Activated T-helper 1 cell treated with anti-CD3 and anti-CD28 coated beads, Interleukin-12 subunit alpha, Interleukin-12 subunit beta, Interleukin-2, Interleukin-4 antibody, amounts not matched to agents 30 ng/mL and 10 ng/mL and 1 ng/mL, durations not matched to agents 14 hours and 24 hours and 36 hours (primary cell): ENCODE measurements at places on chromosomes 7 and 10. TPM values are rescaled to one million over a fixed set of nuclear protein-coding genes. Genes with fewer than 3 reads are reported as not detected.

ZNF282 gene
- 49.4 and 55.8 TPM in 2 replicates for total RNA-seq

DNA sequence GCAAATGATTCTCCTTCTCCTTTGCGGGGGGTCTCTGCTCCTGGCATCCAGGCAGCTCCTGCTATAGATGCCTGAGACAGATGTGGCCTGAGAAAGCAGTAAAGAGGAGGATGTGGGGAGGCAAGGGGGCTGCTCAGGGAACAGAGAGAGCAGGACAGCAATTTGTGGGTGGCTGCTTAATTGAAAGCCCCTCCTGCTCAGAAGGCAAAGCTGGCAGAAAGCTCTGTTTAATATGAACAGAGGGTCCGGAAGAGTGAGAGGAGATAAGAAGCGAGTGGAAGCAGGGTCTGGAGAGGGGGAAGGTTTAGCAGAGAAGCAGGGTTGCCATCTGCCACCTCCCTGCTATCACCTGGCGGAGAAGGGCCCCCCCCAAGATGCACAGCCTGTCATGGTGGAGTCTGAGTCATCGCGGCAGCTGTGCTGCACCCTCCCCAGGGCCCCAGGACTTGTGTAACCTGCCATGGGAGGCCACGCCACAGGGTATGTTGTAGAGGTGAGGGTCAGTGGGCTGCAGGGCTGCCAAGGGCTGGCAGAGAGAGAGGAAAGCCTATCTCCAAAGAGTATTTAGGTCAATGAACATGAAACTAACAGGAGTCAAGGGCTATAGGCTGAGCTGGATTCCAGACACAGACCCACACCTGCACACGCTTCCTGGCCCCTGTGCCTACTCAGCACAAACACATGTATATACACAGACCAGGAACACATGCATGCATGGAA, 1109.8 kb upstream of the AUTS2 start:
- H3K36me3 ChIP-seq: no peaks in the 10 kb centered on the region
- H3K4me1 ChIP-seq: no peaks in the 10 kb centered on the region
- DNase-seq: no peak
- no peaks in the 10 kb centered on the region for H3K27me3 ChIP-seq

GRCh38 chr7:151744656-151745638, 132.0 kb downstream of the PRKAG2 start:
- no peak for DNase-seq
- peaks cover 9% of the 10 kb centered on the region for H3K4me1 ChIP-seq
- H3K27ac ChIP-seq: no peak overlapping the region
- no peak overlapping the region for H3K4me3 ChIP-seq
- peaks cover 5% of the 10 kb centered on the region for H3K27me3 ChIP-seq

NYAP1 gene
- 0.23 and 0.37 TPM in 2 replicates for total RNA-seq

GRCh38 chr7:158329014-158329610, 258.5 kb downstream of the PTPRN2 start:
- no peak overlapping the region for H3K4me3 ChIP-seq
- H3K27ac ChIP-seq: no peak overlapping the region
- no peaks in the 10 kb centered on the region for H3K4me1 ChIP-seq
- H3K36me3 ChIP-seq: peaks cover 10% of the 10 kb centered on the region
- no peaks in the 10 kb centered on the region for H3K27me3 ChIP-seq

CRYGN gene
- 0.22 TPM in 1 of 2 replicates, not detected in the other for total RNA-seq

DNA sequence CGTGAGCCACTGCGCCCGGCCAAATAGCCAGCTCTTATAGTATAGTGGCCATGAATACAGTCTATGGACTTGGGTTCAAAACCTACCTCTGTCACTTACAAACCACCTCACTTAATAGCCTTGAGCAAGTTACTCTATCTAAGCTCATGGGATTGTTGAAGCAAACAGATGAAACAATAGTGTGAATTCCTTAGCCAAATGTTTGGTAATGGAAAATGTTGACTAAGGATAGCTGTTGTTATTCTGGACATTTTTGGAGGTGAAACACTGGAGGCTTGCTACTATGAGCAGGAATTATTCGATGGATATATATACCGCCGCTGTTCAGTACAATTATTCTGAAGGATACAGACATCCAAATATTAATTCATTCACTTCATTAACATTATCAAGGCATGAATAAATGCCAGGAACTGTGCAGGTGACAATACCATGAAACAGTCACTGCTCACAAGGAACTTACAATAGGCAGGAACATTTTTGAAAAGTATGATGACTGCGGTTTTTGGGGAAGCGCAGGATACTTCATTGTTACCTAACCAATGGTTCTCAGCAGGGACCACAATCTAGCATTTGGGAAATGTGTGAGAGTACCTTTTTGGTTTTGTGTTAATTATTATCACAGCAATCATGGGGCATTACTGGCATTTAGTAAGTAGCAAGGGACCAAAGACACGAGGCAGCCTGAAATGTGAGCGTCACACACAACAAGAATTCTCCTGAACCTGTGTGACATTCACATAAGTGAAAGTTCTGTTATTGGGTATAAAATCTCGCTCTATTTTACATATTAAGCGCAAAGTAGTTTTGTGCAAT, 55.7 kb downstream of the CUBN start:
- H3K4me3 ChIP-seq: no peak overlapping the region
- DNase-seq: no peak

GRCh38 chr7:75889223-75889825, 10.5 kb downstream of the RHBDD2 start:
- H3K4me3 ChIP-seq: no peak overlapping the region
- no peak for DNase-seq

DNA sequence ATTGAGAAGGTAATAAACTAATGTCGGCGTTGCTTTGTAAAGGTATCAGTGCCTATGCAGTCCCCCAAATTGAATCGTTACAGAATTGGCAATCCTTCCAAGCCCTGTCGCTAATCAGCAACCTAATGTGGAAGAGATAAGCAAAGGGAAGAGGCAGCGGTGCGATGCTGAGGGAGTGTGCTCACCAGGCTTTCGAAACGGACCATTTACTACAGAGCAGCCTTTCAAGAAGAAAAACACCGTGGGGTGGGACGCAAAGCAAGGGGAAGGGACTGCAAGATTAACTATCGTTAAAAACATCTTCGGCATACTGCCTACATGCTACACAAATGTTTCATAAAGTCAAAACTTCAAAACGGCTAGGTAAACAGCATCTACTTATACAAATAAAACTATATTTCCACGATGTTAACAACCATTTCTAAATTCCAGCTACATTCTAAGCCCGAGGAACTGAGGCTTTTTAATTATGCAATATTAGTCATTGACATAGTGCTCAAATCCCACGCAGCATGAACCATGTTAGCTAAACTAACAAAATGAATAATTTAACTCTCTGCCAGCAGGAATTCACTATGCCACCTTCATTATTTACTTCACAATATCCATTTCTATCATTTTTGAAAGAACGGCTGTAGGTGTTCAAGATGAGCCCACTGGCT, 85.2 kb downstream of the CHCHD3 start:
- H3K27ac ChIP-seq: no peak overlapping the region
- H3K4me3 ChIP-seq: no peak overlapping the region
- H3K27me3 ChIP-seq: no peaks in the 10 kb centered on the region
- no peak for DNase-seq
- H3K4me1 ChIP-seq: no peaks in the 10 kb centered on the region

- H3K4me3 ChIP-seq: no peak overlapping the region
- H3K27ac ChIP-seq: no peak overlapping the region
- no peaks in the 10 kb centered on the region for H3K27me3 ChIP-seq
- H3K36me3 ChIP-seq: no peaks in the 10 kb centered on the region
Observed at GRCh38 chr10:34721208-34721840, 93.8 kb downstream of the PARD3 start.

- H3K36me3 ChIP-seq: no peaks in the 10 kb centered on the region
- H3K4me1 ChIP-seq: no peaks in the 10 kb centered on the region
- no peak overlapping the region for H3K27ac ChIP-seq
- H3K4me3 ChIP-seq: no peak overlapping the region
Observed at GRCh38 chr7:12814828-12815227, 127.4 kb downstream of the ARL4A start.

DNA sequence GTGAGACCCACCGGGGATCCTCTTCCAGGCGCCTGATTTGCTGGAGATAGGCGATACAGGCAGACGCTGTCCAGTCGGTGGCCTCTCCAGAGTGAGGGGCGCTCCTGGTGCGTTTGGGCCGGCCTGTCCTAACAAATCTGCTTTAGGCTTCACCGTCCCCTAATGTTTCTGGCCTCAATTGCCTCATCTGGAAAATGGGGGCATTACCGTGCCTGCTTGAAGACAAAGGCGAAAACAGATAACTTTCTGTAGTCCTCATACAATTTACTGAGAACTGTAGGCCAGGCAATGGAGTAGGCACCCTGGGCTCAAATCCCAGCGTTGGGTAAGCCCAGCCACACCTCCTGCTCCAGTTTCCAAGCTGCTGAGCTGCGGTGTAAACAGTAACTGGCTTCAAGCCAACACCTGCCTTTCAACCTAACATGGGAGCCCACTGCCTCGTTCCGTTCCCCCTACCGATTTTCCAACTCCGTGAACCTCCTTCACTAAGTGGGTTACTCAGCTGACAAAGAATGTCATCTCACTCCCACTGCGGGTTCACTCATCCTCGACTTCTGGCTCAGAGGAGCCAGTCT, 589 bp upstream of the ZFAND4 start:
- peaks cover 3% of the 10 kb centered on the region for H3K36me3 ChIP-seq
- peaks cover 30% of the 10 kb centered on the region for H3K4me1 ChIP-seq
- no peaks in the 10 kb centered on the region for H3K27me3 ChIP-seq
- no peak for DNase-seq

GRCh38 chr10:23371073-23371472, 26.5 kb upstream of the C10orf67 start:
- H3K4me1 ChIP-seq: peaks cover 58% of the 10 kb centered on the region
- H3K4me3 ChIP-seq: no peak overlapping the region
- peaks cover 9% of the 10 kb centered on the region for H3K36me3 ChIP-seq
- no peak for DNase-seq

- H3K4me3 ChIP-seq: no peak overlapping the region
- H3K27ac ChIP-seq: no peak overlapping the region
- DNase-seq: no peak
- H3K4me1 ChIP-seq: peaks cover 8% of the 10 kb centered on the region
- H3K27me3 ChIP-seq: peaks cover 4% of the 10 kb centered on the region
Observed at GRCh38 chr10:3692387-3692999, 92.5 kb downstream of the KLF6 start.

DNA sequence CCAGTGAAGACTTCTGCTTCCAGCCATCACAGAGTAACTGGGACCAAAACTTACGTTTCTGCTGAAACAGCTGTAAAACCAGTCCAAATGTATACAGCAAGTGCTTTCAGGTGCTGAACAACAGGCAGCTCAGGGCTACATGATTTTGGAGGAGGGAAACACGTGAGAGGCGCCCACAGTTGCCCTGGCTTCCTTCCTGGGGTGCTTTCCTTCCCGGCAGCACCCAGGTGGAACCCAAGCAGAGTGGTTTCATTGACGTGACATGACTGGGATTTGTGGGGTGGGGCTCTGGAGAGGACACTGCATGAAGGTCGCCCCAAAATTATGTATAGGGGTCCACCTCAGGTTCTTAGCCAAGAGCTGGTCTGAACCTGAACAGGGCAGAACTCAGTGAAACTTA, 34.2 kb downstream of the IL2RA start:
- no peak overlapping the region for H3K4me3 ChIP-seq
- H3K36me3 ChIP-seq: peaks cover 67% of the 10 kb centered on the region
- peaks cover 55% of the 10 kb centered on the region for H3K4me1 ChIP-seq
- H3K27ac ChIP-seq: peak overlapping the region; percentile 15
- H3K27me3 ChIP-seq: no peaks in the 10 kb centered on the region

DNA sequence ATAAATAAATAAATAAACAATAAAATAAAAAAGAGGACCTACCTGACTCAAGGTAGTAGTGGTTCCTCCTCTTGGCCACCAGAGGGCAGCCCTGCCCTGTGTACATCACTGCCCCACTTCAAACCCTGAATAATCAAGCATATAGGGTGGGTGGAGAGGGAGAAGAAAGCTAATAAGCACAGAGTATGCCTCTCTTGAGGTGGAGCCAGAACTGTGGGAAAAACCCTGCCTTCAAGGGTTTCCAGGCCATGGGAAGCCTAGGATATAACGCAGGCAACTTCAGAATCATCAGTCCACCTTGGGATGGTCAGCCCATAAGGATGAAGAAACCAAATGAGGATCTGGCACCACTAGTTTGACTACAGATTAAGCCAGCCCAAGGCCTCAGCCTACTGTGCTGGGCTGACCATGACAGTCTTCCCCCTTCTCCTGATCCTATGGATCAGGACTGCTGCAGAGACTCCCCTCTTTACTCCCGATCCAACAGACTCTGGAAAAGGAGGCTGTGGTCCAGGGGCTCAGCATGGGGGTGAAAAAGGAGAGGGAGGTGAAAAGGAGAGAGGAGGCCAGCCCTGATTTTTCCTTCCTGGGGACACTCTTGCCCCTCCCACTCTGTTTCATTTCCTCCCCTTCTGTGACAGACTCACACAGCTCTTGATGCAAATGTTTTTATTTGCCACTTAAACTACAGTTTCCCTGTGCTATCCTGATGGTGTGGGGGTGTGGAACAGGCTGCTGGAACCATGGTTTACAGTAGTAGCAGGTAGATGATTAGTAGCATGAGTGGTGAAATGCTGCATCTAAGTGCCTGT, 10.1 kb downstream of the AVPI1 start:
- DNase-seq: no peak
- no peaks in the 10 kb centered on the region for H3K27me3 ChIP-seq
- H3K4me3 ChIP-seq: no peak overlapping the region
- no peak overlapping the region for H3K27ac ChIP-seq
- H3K4me1 ChIP-seq: peaks cover 10% of the 10 kb centered on the region

DNA sequence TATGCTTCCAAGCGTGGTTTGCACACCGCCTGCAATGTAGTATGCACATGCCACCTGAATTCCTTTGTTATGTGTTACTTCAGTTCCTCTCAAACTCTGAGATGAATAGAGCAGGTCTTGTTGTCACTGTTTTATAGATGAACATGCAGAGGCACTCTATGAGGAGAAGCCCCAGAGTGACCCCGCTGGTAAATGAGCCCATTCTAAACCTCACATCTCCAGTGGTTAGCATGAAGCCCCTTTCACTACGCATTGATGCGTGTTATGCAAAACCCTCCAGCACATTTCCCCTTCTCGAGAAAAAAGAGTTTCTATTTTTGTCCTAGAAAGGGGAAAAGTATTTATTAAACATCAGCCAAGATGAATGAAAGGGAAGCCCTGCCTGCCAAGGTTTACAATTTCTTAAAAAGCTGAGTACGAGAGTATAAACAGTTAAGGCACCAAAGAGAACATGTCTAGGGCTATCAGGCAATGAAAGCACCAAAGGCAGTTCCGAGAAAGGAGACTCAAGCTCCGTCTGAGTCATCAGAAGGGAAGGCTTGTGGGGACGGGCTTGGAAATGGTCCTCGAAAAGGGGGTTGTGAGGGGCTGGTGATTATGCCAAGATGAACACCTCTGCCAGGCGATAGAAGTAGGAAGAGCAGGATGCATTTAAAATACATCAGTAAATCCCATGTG, 58.7 kb upstream of the PFKP start:
- peaks cover 20% of the 10 kb centered on the region for H3K27me3 ChIP-seq
- H3K4me3 ChIP-seq: no peak overlapping the region
- no peak overlapping the region for H3K27ac ChIP-seq
- no peaks in the 10 kb centered on the region for H3K36me3 ChIP-seq

FAM25G gene
- not detected in 2 replicates for total RNA-seq

GRCh38 chr10:72059843-72060822, 28.2 kb downstream of the SPOCK2 start:
- H3K4me1 ChIP-seq: peaks cover under 1% of the 10 kb centered on the region
- H3K27me3 ChIP-seq: peaks cover 3% of the 10 kb centered on the region
- H3K4me3 ChIP-seq: no peak overlapping the region
- DNase-seq: no peak
- H3K36me3 ChIP-seq: peaks cover 22% of the 10 kb centered on the region
- peak overlapping the region; percentile 63 for H3K27ac ChIP-seq
